ENCODE measurements at places on chromosomes 16 and 17.

DNA sequence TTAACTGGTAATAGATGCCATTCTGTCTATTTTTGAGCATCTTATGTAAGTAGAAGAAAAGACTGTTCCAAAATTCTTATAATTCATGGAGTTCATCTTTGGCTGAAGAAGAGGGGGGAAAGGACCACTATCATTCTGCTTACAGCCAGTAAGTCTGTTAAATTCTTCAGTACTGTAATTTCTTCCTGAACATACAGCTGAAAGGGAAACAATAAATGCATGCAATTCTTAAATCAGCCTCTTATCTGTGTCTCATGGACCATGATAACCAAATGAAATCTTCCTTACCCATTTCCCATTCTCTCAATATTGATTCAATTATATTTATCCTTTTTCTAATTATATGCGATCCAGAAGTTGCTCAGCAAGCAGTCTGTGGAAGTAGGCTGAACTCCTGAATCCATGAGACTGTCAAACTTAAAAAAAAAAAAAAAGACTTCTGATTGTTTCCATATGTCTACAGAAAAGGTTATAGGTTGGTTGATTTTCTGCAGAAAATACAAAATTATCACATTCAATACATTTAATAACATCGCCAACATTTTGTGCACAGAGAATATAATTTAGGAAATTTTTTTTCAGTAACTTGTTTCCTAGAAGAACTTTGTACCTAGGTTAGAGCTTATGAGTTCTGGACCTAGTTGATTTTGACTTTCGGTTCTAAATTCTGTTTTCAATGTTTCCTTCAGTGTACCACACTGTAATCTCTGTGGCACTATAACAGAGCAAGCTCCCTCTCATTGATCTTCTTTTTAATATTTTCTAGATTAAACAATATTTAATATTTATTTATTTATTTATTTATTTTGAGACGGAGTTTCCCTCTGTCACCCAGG, 1.2 kb upstream of the ABCA9 start:
- no peak for DNase-seq

- DNase-seq: no peak
Observed at GRCh38 chr17:59814685-59815084, 78.1 kb downstream of the TUBD1 start.

GRCh38 chr16:49910541-49911071, 54.7 kb upstream of the ZNF423 start:
- DNase-seq: no peak

DNA sequence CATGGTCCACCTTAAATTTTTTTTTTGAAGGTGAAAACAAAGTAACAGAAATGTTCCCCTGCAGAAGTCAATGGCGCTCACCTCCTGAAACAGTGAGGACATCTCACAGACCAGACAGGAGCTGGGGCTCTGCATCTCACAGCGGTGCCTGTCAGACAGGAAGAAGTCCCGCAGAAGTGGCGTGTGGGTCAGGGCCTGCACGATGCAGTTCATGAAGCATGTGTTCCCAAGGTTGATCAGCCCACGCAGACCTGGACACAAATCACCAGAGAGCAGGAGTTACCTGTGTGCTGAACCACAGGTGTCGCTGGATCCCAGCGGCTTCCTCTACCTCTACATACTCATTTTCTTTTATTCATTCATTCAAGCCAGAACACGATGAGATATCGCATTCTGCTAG, 24.9 kb downstream of the USP22 start:
- no peak for DNase-seq

DNA sequence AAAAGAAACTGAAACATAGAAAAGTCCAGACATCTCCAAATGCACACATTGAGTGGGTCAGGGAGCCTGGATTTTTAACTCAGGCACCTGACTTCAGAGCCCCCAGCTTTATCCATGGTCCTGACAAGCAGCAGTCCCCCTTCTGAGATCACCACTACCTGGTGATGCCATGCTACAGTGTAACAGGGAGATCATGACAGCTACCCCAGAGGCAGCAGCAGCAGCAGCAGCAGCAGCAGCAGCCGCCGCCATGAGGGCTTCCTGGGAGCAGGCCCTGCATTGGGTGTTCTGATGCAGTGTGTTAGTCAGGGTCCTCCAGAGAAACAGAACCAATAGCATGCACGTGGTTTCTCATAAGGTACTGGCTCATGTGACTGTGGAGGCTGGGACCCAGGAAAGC, 198.6 kb upstream of the SALL1 start:
- DNase-seq: no peak
